Substantia nigra (tissue), 51 donors: ENCODE measurements at places on chromosomes 5 and 9.

GRCh38 chr9:14275331-14275730, 38.6 kb downstream of the NFIB start:
- no peak for DNase-seq

- no peak for DNase-seq
Observed at GRCh38 chr9:76560481-76560922, 101.5 kb downstream of the GCNT1 start.

GRCh38 chr9:106976772-106977171, 113.8 kb downstream of the ZNF462 start:
- DNase-seq: no peak

DNA sequence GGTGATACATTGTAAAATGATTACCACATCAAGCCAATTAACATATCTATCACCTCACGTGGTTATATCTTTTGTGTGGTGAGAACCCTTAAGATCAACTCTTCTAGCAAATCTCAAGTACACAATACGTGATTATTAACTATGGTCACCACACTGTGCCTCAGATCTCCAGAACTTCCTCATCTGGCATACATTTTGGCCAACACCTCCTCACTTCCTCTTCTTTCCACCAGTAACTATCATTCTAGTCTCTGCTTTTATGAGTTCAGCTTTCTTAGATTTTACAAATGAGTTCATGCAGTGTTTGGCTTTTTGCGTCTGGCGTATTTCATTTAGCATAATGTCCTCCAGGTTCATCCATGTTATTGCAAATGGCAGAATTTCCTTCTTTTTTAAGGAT, 35.8 kb downstream of the PRKACG start:
- DNase-seq: no peak

DNA sequence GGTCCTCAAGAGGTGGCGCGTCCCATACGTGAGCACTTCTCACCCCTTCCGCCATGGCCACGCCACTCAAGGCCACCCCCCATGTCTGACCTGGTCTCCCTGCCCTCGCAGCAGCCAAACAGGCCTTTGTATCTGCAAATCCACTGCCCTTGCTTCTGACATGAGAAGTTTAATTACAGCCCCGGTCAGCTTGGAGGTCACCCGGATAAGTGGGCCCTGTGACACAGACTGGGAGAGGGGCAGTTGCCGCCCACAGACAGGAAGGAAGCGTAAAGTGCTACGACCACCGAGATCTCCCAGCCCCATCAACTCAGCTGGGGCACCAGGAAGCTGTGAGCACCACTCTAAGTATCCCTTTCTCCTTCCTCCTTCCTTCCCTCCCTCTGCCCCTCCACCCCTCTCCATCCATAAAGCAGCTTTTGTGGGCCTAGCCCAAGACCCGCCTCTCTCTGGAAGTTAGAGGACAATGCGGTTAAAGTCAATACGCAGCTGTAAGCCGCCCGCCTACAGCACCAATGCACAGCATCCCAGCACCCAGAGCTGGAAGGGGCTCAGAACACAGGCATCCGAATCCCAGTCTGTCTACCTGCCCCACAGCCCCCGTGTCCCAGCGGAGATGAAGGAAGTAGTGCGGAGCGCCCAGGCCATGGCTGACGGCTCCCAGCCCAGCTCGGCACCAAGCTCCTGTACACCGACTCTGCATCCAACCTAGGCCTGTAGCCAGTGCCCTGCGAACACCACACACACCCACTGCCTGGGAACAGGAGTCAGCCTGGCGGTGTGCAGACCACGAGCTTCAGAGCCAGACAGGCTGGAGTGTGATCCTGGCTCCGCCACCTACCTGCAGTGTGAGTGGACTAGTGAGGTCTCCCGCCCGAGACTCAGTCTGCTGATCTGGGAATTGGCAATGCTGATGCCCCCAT, 44.8 kb upstream of the RNF130 start:
- DNase-seq: no peak
